ENCODE measurements at places on chromosomes 12 and 14.

- peak; percentile 13 for DNase-seq
These were observed 40.0 kb upstream of the CAPRIN2 start for GRCh38 chr12:30794591-30795409.

- DNase-seq: no peak
These were observed 41.4 kb upstream of the SCN8A start for GRCh38 chr12:51549637-51550036.

DNA sequence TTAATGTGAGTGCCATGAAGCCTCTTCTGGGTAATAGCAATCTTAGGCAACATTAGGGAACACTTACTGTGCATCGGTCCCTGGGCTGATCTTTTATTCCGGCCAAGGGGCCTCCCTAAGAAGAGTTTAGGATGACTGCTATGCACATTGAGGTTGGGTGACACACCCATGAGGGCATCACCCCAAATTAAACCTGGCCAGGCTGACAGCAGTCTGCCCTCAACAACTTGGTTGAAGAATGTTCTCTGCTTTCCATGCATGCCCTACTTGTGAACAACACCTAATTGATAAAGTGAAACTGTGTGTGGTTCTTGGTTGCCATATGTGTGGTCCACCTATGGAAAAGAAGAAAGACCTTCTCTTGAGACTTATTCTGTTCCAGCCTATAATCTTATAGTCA lies 1098.0 kb downstream of the BCL11B start:
- DNase-seq: no peak

DNA sequence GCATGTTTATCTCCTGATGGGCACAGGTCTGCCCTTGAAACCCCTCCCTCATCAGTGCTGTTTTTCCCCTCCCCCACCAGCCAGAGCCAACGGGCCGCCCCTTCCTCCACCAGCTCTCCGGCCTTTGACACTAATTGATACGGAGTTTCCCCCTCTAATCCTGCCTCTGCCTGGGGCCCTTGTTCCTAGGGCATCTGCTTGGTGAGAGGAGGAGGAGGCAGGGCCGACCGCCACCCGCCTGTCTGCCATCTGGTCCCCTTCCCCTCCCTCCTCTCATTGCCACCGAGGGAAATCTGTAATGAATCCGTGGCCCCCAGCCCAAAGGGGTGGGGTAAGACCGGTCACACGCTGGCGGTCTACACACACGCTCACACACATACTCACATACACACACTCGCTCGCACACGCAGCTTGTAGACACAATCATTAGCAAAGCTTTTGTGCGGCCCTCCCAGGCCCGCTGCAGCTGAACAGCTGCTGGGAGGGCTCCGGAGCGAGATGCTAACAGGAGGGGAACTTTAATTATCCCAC lies 27.4 kb downstream of the SRRM4 start:
- DNase-seq: no peak

DNA sequence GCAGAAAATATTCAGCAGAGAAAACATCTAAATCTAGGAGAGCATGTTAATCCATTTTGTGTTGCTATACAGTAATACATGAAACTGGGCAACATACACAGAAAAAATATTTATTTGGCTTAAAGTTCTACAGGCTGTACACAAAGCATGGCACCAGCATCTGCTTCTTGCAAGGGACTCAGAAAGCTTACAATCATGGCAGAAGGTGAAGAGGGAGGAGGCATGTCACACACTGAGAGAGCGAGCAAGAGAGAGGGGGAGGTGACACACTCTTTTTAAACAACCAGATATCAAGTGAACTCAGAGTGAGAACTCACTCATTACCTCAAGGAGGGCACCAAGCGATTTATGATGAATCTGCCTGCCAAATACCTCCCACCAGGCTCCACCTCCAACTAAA lies 94.2 kb upstream of the CNOT2 start:
- no peak for DNase-seq

DNA sequence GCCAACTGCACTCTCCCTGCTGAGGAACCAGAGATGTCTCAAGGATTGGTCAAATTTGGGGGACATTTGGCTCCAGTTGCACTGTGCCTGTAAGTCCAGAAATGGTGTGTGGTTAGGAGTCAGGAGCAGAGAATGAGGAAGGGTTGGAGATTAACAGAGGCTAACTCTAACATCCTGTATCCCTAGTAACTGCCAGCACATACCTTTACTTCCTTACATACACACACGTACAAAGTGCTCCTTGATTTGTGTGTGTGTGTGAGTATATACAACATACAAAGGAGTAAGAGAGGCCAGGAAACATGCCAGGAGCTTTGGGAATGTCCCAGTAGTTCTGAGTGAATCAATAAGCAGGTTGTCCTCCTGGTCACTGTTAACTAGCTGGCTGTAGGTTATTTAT lies 39.8 kb upstream of the NRXN3 start:
- no peak for DNase-seq

DNA sequence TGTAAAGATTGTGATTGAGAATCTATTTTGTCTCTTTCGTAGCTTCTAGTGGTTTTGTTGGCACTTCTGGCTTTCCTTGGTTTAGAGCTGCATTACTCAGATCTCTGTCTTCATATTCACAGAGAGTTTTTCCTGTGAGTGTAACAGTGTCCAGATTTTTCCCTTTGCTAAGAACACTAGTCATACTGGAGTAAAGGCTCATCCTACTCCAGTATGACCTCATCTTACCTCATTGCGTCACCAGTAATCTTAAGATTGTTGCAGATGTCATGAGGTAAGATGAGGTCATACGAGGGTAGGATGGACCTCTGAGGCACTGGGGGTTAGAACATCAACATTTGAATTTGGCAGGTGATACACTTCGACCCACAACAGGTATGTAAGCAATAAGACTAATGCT lies 461.2 kb downstream of the FLRT2 start:
- DNase-seq: no peak

DNA sequence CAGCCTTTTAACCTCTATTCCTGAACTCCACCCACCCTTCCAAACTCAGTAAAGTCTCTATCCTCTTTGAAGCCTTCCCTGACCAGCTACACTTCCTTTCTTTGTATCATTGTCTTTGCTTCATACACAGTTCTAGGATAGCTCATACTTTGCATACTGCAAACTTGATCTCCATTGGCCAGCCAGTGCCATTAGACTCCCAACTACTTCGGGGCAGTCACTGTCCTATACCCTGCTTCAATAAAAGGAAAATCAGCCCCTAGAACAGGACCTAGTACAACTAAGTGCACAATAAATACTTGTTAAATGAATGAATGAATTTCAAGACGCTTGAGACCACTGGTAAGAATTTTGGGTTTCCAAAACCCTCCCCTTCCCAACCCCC lies 521 bp upstream of the PIP4K2C start:
- DNase-seq: no peak

DNA sequence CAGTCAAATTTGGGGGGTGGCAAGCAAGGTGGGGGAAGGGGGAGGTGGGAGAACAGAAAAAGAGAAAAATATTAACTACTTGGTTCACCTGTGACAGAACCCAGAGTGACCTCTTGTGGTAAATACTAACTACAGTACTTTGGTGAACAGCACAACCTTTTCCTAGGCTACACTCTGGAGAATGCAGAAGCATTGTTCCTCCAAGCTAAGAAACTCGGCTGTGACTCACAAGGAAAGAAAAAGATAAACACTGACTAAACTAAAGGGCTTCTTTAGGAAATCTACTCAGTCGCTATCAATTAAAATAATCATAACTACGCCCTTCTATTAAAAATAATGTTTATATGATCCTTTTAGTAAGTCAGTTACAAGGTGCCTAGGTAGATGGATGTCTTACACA lies 5.4 kb downstream of the KCNH5 start:
- DNase-seq: no peak

DNA sequence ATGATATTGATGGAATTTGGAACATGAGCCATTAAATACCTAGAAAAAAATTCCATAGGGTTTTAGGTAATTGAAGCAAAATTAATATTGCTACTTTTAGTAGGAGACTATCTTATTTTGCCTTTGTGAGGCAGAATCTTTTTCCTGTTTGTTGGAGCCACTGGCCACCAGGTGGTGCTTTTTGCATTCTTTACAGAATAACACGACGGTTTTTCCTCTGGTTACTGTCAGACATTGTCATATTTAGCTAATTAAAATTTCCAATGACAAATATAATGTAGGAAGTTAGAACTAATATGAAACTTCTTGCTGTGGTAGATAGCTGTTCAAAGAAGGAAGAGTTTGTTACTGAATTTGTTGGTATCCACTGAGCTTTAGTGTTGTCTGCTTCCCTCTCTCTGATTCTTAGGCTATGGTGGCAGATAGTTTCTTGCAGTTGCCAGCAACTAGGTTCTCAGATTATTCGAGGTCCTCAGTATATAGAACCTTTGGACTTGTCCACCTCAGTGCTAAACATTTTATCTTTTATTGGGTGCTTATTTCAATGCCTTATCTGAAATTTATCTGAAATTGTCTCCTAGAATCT lies 25.7 kb downstream of the RAB21 start:
- peak; percentile 2 for DNase-seq

DNA sequence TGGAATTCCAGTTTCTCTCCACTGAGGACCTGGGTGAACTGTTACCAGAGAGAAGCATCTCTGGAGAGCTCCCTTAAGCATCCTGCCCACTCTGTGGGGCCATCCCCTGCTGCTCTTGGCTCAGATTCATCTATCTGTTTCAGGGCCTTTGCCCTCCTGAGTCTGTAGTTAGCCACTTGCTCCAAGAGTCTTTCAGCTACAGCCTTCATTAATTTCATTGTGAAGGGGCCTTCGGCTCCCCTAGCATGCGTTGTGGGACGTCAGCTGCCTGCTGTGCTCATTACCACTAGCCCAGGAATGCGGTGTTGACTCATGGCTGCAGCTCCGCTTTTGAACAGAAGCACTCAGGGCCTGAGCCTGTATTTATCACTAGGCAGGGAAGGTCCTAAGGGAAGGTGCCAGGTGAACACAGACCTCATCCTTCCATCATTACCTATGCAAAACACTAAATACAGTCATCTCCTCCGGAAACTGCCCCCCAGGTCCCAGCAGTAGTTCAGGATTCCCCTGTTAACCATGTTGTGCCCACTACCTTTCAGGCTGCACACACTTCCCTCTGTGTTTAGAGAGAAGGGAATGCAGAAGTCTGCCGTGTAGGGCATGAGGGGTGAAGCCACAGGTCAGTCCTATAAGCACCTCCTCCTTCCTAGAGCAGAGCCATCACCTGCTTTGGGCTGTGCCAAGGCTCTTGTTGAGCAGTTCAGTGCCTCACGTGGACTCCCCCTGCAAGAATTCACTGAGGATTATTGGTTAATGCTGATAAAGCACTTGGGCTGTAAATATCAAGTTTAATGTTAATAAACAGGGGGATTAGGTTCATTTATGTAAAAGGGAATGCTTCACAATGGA lies 191.4 kb downstream of the CACNA1C start:
- DNase-seq: no peak

GRCh38 chr12:122182887-122183587 lies at the start of gene LRRC43:
Gene LRRC43, plus strand, starts transcription at chr12:122183123. Its CDS starts 22 bp downstream, at chr12:122183145.
- DNase-seq: no peak

DNA sequence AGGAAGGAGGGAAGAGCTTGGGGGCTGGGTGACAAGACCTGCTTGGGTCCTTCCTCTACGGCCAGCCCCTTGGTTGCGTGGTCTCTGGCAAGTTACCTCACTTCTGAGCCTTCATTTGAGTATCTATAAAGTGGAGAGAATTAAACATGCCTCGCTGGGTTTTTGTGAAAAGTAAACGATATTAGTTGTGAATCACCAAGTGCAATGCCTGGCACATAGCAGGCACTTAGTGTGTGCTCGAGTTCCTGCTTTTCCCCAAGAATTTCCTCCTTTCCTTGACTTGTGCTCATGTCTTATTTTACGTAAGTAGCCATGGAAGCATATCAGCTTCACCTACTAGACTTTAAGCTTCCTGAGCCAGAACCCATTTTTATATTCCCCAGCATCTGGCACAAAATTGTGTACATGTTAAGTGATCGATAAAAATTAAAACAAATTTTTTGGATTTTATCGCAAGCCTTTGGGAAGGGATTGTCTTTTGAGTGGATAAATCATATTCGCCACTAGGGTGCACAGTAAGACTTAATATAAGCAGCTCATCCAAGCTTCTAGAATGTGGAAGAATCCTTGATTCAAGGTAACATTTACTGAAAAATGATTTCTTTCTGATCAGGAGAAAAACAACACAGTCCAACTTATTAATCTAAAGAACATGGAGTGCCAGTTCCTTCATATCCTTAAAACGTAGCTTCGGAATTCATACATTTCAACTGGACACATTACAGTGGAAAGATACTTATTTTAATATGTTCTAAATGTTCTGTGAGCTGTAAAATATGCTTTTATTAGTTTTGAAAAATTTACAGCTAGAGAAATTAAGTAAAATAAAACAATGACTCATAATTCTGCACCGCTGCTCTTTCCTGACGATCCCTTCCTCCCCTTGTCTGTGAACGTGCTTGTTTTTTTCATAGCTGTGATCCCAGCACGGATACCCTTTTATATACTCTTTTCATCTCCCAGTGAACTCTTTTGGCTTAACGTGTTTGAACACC lies 62.0 kb downstream of the SLC25A47 start:
- no peak for DNase-seq

DNA sequence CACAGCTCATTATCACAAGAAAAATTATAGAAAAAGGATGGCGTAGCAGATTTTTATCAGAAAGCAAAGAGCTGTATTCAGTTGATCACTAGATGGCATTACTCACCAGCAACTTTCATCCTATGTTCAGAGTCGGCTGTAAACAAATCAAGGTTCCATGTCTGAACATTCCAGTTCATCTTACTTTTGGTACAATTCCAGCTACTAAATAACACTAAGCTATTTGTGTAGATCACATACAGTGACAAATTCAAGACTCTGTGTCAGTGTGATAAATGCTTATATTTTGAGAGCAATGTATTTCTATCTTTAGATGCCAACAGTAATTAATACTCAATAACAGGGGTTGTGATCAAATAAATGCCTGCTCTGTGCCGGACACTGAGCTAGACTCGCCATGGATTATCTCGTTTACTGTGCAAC lies 30.1 kb downstream of the NRDE2 start:
- DNase-seq: no peak

DNA sequence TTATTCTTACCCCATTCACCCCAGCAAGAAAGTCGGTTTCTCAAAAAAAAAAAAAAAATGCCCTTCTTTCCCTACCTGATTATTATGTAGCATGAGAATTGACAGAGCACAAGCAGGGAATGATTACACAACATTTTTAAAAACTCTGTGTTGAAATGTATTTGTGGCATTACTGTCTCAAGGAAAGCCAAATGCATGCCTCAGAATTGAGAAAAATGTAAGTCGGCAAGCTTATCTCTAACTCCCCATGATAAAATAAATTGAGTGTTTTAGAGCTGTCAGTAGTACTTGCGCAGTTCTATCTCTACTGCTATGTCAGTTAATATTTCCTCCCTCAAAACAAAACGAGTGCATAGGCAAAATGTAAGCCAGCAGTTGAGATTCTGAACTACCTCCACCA lies 25.7 kb downstream of the ANO4 start:
- no peak for DNase-seq

- DNase-seq: no peak
These were observed 133.8 kb upstream of the NUDT4 start for GRCh38 chr12:93243689-93244513.

DNA sequence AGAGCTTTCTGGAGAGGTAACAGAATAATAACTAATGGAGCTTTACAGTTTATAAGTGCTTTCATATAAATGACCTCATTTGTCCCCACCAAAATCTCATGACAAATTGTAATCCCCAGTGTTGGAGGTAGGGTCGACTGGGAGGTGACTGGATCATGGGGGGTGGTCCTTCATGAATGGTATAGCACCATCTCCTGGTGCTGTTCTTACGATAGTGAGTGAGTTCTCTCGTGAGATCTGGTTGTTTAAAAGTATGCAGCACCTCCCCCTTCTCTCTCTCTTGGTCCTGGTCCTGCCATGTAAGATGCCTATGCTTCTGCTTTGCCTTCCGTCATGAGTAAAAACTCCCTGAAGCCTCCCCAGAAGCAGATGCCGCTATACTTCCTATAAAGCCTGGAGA lies 423.3 kb upstream of the GARIN6 start:
- DNase-seq: no peak

GRCh38 chr12:3977621-3978020 lies 104.4 kb upstream of the PARP11 start:
- no peak for DNase-seq

Measured in stimulated activated CD8-positive, alpha-beta memory T cell treated with anti-CD3 and anti-CD28 coated beads, Interleukin-2, amount 100 ng/mL, for 48 hours (primary cell).